Activated CD4-positive, alpha-beta T cell treated with anti-CD3 and anti-CD28 coated beads, Interleukin-2, amount 50 U/mL, for 4 hours (primary cell): ENCODE measurements at places on chromosomes 7 and 10.
A peak's percentile ranks its signal among the peaks of the same experiment; 100 is the strongest.

GRCh38 chr10:120387326-120387725 is 69.7 kb upstream of the PLPP4 start:
- no peak for DNase-seq

GRCh38 chr10:103454026-103454425 is 1.9 kb upstream of the CALHM2 start:
- DNase-seq: no peak

DNA sequence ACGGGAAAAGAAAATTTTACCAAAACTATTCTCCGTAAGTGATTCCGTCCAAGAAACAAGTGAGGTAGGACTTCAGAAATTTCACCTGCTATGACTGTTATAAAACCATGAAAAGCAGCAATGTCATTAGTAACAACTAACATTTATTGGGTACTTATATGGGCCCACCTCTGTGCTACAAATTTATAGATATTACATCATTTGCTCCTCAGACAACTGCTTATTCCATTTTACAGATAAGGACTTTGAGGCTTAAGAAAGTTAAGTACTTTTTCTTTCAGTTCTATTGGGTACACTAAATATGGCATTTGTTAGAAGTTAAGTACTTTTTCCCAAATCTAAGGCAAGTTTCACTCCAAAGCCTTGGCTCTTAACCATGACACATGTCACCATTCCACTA is 36.3 kb downstream of the HACD1 start:
- no peak for DNase-seq

DNA sequence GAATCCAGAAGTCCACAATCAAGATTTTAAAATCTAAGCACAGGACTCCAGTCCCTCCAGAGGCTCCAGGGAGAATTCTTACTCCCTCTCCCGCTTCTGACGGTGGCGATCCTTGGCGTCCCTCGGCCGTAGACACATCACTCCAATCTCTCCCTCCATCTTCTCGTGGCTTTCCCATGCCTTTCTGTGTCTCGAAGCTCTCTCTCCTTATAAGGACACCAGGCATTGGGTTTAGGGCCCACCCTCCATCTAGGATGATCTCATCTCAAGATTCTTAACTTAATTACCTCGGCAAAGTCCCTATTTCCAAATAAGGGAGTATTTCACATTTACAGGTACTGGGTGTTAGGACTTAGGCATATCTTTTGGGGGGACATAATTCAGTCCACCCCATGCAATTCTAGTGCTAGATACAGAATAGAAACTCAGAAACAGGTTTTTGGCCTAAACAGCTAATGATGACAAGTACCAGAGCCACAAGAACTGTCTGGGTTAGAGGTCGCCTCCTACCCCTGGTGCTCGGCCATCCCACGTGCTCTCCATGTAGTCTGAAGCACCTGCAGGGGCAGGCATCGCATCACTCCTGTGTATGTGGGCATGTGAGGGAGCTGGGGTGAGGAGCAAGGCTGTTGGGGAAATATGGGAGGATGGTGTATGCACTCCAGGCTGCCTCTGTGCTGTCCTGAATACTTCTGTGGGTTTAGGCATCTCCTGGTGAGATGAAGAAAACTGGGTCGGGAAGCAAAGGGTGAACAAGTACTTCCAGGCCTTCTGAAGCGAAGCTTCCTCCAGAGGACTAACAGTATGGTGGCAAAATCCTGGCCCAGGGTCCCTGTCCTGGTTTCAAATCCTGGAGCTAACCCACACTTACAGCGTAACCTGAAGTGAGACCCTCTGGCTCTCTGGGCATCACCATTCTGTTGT is 298.3 kb upstream of the ZMIZ1 start:
- DNase-seq: no peak

- DNase-seq: no peak
Measured at GRCh38 chr10:91590142-91590903, 42.5 kb downstream of the PPP1R3C start.

GRCh38 chr7:137484326-137484725 is 140.8 kb upstream of the PTN start:
- no peak for DNase-seq

GRCh38 chr10:29394321-29394932 is 105.6 kb downstream of the LYZL1 start:
- no peak for DNase-seq

- DNase-seq: no peak
Measured at GRCh38 chr10:85012305-85012704, 683.9 kb downstream of the CCSER2 start.

DNA sequence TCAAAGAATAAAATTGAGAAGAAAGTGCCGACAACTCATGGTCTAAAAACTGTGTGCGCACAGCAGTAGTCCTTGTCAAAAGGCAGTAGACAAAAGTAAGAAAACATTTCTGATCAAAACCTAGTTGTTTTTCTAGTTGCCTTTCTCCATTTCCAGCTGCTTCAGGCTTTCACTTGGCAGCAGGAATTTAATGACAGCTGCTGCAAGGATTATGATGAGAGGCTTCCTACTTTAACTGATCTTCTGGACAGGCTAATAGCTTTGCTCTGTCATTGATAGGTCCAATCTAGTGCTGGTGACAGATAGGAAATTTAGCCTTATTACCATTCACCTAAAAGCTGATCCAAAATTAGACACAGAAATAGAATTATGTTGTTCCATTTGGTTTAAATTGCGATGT is 110.7 kb upstream of the SEMA3C start:
- DNase-seq: no peak

- DNase-seq: no peak
Measured at GRCh38 chr7:35613150-35613549, 81.8 kb downstream of the HERPUD2 start.

DNA sequence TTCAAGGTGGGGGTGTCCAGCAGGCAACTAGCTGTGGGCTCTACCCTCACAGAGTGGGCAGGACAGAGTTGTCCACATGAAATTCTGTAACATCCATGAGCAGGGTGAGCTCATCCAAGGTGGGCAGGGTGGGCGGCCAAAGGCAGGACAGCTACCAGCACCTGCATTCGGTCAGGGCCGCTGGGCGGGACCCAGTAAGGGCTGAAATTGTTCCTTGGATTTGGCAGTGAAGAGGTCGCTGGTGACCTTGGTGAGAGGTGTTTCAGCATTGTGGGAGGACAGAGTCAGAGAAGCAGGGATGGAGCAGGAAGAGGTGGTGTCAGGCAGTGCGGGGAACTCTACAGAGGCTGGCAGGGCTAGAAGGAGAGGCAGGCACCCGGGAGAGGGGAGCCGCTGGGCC is 23.9 kb downstream of the ADCYAP1R1 start:
- DNase-seq: no peak

DNA sequence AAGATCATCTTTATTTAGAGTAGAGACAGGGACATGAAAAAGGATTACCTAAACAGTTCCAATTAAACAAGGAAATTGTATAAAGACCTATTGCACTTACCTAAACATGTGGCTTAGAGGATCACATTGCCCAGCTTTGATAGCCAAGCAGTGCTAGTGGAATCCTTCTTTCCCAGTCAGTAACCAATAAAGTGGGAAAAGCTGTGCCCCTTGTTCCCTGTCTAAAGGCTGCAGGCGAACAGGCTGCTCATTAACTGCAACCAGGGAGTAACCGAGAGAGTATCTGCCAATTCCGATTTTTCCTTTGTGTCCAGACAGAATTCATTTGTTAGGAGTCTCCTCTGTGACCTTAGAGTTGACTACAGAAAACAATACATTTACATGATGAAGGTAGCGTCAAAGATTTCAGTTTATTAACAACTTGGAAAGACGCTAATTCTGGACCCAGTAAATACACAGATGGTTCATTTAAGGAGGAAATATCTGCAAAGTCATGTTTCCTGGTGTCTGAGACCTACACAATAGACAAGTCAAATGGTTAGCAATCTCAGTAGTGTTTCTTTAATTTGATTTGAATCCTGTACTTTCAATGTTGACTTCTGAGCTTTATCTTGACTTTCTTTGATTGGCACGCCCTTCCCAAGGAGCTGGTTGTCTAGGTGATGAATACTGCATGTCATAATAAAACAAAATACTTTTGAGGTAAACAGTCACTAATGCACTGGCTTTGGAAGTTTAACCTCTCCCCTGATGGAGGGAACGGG is 57.3 kb upstream of the MET start:
- no peak for DNase-seq

DNA sequence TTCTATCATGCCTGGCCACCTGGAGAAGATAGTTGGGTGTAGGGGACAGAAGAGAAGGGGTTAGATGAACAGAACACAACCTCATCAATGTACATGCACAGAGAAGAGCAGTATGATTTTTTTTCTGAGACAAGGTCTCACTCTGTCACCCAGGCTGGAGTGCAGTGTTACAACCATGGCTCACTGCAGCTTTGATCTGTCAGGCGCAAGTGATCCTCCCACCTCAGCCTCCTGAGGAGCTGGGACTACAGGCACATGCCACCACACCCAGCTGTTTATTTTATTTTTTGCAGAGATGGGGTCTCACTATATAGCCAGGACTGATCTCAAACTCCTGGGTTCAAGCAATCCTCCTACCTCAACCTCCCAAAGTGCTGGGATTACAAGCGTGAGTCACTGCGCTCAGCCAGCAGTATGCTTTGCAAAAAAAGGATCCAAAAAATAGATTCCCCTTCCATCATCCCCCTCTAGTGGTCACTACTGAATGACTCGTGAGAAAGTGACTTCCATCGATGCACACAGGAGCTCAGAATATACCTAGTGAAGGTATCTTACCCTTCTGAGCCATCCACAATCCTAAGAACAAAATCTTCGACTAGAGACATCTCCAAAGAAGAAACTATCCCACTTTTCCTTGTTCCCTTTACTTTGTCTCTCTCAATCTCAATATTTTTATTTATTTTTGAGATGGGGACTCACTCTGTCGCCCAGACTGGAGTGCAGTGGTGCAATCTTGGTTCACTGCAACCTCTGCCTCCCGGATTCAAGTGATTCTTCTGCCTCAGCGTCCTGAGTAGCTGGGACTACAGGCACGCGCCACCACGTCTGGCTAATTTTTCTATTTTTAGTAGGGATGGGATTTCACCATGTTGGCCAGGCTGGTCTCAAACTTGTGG is 21.0 kb downstream of the ZCWPW1 start:
- peak; percentile 20 for DNase-seq

DNA sequence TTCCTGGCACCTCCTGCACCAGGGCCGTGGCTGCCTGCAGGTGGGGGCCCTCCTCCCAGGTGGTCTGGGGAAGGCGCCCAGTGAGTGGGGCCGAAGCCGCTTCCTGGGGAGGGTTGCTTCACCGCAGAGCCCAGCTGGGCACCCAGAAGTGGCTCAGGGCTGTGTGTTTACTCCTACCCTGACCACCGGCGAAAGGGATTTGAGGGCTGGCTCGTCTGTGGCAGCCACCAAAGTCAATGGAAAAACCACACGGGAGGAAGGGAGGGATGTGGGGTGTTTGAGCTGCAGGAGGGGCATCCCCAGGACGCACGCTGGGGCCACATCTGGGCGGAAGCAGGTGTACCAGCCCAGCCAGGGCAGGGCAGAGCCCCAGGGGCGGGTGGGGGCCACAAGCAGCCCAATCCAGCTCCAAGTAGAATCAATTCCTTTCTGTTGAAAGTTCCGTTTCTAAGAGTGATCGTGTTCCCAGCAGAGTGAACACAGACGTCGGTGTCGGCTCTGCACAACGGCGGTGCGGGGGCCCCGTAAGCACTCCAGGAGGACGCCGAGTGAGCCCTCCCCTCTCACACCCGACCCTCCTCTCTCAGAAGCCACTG is 69.9 kb downstream of the FOXL3 start:
- DNase-seq: no peak

- peak; percentile 32 for DNase-seq
Measured at GRCh38 chr7:44194069-44194468, 4.8 kb upstream of the GCK start.

- DNase-seq: no peak
Measured at GRCh38 chr7:102289057-102289456, 2.4 kb downstream of the SH2B2 start.

DNA sequence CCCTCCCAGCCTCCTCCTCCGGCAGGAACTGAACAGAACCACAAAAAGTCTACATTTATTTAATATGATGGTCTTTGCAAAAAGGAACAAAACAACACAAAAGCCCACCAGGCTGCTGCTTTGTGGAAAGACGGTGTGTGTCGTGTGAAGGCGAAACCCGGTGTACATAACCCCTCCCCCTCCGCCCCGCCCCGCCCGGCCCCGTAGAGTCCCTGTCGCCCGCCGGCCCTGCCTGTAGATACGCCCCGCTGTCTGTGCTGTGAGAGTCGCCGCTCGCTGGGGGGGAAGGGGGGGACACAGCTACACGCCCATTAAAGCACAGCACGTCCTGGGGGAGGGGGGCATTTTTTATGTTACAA is 83.3 kb downstream of the PAX2 start:
- DNase-seq: peak; percentile 17

DNA sequence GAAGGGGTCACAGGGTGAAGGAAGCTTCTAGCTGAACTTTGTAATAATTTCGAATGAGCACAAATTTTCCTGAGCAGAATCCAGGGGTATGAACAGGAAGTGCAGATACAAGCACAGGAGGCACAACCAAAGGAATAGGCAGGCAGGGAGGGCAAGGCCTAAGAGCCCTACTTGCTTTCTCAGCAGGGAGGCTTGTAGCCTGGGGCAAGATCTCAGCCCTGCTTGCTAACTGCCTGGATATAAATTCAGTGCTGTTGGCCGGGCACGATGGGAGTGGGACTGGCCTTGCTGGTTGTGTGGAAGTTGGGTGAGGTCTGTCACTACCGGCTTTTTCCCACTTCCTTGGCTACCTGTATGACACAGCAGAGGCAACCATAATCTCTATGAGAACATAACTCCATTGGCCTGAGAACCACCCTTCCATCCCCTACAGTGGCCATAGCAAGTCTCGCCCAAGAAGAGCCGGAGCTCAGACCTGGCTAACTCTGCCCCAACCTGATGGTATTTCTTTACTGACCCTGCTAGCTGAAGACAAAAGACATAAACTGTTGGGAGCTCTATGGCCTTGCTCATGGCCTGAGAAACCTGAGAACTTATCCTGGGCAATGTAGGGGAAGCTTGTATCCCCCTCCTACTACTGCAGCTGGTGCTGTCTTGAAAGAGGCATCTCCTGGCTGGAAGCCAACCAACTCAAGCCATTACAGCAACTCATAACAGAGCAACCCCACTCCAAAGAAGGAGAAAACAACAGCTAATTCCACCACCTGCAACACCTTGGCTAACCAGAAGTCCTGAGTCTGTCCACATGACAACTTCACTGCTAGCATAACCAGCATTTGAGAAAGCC is 27.6 kb downstream of the CLDN12 start:
- DNase-seq: no peak

DNA sequence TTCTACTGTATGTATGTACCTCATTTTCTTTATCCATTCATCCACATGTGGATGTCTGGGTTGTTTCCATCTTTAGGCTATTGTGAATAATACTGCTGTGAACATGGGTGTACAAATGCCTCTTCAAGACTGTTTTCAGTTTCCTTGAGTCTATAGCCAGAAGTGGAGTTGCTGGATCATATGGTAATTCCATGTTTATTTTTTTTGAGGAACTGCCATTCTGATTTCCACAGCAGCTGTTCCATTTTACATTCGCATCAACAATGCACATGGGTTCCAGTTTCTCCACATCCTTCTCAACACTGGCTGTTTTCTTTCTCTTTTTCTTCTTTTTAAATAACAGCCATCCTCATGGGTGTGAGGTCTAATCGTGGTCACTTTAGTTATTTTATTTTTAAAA is 69.9 kb upstream of the CTBP2 start:
- DNase-seq: no peak

GRCh38 chr7:156942708-156943090 is 6.8 kb upstream of the NOM1 start:
- no peak for DNase-seq
